Cardiac muscle cell (in vitro differentiated cells and primary cell): ENCODE measurements at places on chromosomes 4 and X. TPM values are rescaled to one million over a fixed set of nuclear protein-coding genes. Genes with fewer than 3 reads are reported as not detected.

- no peaks in the 10 kb centered on the region for H3K4me1 ChIP-seq
- H3K27ac ChIP-seq, result no peak overlapping the region
- H3K27me3 ChIP-seq, result no peaks in the 10 kb centered on the region
- H3K4me3 ChIP-seq, result no peak overlapping the region
Observed at GRCh38 chr4:113968473-113968872, 11.0 kb downstream of the ARSJ start.

The CITED1 gene
- total RNA-seq, result 1.1 and 2.2 TPM in 2 replicates

DNA sequence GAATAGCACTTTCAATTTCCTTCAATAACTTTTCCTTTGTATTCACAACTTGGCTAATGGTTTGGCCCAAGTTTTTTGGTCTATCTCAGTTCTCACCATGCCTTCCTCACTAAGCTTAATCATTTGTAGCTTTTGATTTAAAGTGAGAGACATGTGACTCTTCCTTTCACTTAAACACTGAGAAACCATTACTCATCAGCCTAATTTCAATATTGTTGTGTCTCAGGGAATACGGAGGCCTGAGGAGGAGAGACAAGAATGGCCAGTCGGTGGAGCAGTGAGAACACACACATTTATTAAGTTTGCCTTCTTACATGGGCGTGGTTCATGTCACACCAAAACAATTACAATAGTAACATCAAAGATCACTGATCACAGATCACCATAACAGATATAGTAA is 56.7 kb downstream of the TSPAN5 start:
- no peak overlapping the region for H3K4me3 ChIP-seq
- no peaks in the 10 kb centered on the region for H3K36me3 ChIP-seq
- peaks cover 11% of the 10 kb centered on the region for H3K4me1 ChIP-seq
- no peak overlapping the region for H3K27ac ChIP-seq

The TLR1 gene
- total RNA-seq, result 0.07 and 0.30 TPM in 2 replicates

The CT55 gene
- total RNA-seq, result not detected in 2 replicates

DNA sequence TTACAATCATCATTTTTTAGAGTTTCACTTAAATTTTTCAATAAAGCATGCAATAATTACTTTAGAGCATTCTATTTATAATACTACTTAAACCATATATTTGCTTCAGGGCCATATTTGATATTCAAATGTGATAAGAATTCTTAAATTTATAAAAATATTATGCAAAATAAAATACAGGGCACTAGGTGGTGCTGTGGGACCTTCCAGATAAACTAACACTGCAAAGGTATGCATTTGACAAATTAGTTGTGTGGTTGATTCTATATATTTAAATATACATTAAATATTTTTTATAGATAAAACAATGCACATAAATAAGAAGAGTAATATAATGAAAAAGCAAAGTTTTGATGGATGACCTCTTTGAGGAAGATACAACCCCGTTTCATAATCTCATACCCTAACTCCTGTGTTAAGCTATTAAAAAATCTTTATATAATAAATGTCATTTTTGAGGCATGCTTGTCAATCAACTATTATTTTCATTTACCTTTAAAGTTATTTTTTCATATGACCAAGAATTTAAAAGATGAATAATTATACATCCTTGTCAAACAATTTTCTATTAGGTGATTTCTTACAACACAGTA is 128.4 kb downstream of the REELD1 start:
- no peaks in the 10 kb centered on the region for H3K36me3 ChIP-seq
- DNase-seq, result peak; percentile 68
- no peaks in the 10 kb centered on the region for H3K27me3 ChIP-seq

- no peaks in the 10 kb centered on the region for H3K27me3 ChIP-seq
- peak; percentile 22 for DNase-seq
- H3K36me3 ChIP-seq, result no peaks in the 10 kb centered on the region
- H3K27ac ChIP-seq, result no peak overlapping the region
- no peak overlapping the region for H3K4me3 ChIP-seq
- peaks cover 3% of the 10 kb centered on the region for H3K4me1 ChIP-seq
Observed at GRCh38 chr4:169207436-169208089, 63.2 kb downstream of the SH3RF1 start.

GRCh38 chr4:7434141-7434765 is 477 bp downstream of the PSAPL1 start:
- H3K4me1 ChIP-seq, result peaks cover 37% of the 10 kb centered on the region
- no peaks in the 10 kb centered on the region for H3K27me3 ChIP-seq
- DNase-seq, result no peak
- no peak overlapping the region for H3K4me3 ChIP-seq
- no peaks in the 10 kb centered on the region for H3K36me3 ChIP-seq

The HSFX1 gene
- 4.0 and 5.2 TPM in 2 replicates for total RNA-seq

DNA sequence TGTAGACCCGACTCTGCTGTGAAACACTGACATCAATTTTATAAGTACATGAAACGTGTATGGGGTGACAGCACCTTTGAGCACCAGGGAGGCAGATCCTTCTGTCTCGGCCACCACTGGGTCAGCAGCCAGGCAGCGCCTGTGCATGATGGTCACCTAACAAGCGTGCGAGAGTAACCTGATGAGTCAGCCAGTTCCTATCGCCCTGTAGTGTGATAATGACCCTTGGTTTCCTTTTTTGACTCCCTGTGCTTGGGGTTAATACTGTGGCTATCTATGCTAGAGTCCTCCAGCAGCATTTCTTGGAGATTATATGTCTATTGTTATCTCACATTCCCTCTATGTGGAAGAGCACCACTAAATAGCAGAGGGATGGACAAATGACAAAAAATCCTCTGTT is 101.6 kb downstream of the NPNT start:
- no peak overlapping the region for H3K4me3 ChIP-seq
- DNase-seq, result no peak
- H3K27ac ChIP-seq, result peak overlapping the region; percentile 44
- peaks cover 8% of the 10 kb centered on the region for H3K4me1 ChIP-seq
- H3K36me3 ChIP-seq, result no peaks in the 10 kb centered on the region
- no peaks in the 10 kb centered on the region for H3K27me3 ChIP-seq

DNA sequence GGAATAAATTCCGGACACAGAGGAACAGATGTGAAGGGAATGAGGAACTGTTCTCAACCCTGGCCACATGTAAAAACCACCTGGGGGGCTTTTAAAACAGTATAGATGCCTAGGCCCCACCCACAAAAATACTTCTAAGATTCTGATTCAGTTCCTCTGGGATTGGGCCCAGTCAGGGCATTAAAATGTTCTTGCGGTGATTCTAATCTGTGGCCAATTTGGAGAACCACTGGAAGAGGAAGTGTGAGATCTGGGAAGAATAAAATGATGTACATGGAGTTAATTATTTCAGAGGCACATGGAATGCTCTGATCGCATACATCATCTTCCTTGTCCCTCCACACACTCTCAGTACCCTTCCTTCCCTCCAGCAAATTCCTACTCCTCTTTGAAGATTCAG is 192.2 kb downstream of the APBB2 start:
- no peaks in the 10 kb centered on the region for H3K4me1 ChIP-seq
- H3K4me3 ChIP-seq, result no peak overlapping the region
- no peaks in the 10 kb centered on the region for H3K36me3 ChIP-seq
- no peak for DNase-seq
- H3K27ac ChIP-seq, result no peak overlapping the region
- no peaks in the 10 kb centered on the region for H3K27me3 ChIP-seq

The CLCN3 gene
- 34.8 and 48.7 TPM in 2 replicates for total RNA-seq

DNA sequence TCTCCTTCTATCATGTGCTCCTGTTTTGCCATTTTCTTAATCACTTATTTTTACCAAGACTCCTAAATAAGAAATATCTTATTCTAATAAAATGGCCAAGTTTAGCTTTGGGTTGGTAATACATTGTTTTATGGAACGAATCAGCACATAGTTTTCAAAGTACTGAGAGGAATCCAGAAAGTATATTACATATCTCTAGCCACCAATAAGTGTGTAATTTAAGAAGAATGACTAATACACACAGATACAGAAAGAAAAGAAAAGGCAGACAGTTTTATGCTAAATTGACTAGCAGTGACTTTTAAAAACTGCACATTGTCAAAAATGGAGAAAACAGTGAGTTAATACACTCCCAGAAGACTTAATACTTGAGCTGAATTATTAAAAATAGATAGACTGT is 167.0 kb upstream of the IL15 start:
- H3K4me1 ChIP-seq, result no peaks in the 10 kb centered on the region
- H3K27ac ChIP-seq, result no peak overlapping the region
- DNase-seq, result no peak
- H3K36me3 ChIP-seq, result no peaks in the 10 kb centered on the region

- no peaks in the 10 kb centered on the region for H3K36me3 ChIP-seq
- no peak overlapping the region for H3K4me3 ChIP-seq
- no peak overlapping the region for H3K27ac ChIP-seq
- DNase-seq, result no peak
- H3K4me1 ChIP-seq, result no peaks in the 10 kb centered on the region
Observed at GRCh38 chr4:80225595-80225994, 28.3 kb downstream of the PRDM8 start.

DNA sequence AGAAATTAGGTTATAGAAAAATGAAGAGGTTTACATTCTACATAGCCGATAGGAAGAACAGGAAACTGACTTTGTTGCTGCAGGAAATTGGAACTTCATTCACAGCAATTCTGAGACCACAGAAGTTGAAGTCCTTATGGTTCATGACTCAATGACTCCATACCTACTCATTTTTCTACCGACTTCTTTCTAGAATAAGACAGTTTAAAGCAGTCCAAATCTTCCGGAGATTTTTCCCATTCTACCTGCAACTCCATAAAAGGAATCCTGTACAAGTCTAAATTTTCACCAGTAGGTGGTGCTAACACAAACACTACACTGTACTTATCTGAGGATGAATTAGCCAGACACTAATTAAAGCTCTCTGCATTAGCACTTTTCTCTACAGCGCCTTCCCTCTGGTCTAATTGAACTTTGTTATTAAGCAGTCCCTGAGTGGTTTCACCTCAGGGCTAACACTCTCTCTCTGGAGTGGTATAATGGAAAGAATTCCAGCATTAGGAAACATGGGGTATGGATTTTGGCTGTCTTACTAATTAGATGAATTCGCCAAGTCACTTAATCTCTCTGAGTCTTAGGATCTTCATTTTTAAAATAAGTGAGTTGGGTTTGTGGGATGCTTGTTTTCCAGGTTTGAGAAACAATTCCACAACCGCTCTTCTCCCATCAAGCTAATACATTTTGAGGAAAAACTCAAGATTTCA is 167.9 kb downstream of the SMIM20 start:
- no peaks in the 10 kb centered on the region for H3K27me3 ChIP-seq
- no peak overlapping the region for H3K4me3 ChIP-seq
- no peaks in the 10 kb centered on the region for H3K36me3 ChIP-seq
- no peak overlapping the region for H3K27ac ChIP-seq
- H3K4me1 ChIP-seq, result peaks cover 11% of the 10 kb centered on the region

DNA sequence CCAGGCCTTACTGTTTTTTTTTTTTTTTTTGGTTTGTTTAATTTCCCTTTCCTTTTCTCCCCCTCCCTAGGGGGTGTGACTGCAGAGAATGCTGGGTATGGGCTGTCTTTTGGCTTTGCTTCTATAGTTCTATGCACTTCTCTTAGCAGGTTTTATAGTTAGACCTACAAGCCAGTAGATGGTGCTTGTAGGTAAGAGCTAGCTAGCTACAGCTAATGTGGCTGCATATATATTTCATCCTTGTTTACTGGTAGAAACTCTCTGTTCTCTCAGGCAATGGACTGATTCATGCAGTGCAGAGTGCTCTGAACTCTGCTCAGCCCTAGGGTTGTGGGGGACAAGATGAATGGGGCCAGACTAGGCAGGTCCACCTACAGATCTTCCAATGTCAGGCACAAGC is 246.4 kb downstream of the SH2D1A start:
- H3K27me3 ChIP-seq, result no peaks in the 10 kb centered on the region
- H3K36me3 ChIP-seq, result no peaks in the 10 kb centered on the region
- DNase-seq, result no peak
- H3K4me3 ChIP-seq, result no peak overlapping the region

- H3K4me3 ChIP-seq, result no peak overlapping the region
- no peak for DNase-seq
- peaks cover 20% of the 10 kb centered on the region for H3K36me3 ChIP-seq
Observed at GRCh38 chr4:165345666-165346417, 18.4 kb downstream of the MSMO1 start.

DNA sequence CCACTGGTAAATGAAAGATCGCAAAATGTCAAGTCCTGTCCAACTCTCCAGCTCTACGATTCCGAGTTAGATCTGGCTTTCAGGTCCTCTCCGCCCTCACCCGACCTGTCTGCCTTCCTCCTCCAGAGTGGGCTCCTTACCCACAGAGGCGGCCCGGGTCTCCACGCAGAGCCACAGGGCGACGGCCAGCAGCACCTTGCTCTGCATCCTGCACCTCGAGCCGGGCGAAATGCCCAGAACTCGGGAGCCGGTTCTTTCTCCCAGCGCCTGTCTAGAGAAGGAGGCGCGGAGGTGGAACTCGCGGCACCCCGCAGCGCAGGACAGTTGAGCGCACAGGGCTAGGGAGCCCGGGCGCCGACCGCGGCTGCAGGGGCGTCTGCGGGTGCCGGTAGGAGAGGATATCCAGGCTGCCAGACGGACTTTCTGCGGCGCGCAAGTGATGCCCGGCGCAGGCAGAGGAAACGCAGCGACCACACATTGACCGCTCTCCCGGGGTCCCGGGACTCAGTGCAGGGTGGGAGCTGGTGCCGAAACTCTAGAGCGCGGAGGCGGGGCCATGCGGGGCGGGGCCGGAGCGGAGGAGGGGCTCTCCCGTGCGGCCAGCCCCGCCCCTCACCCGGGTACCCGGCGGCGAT is at the start of gene KDR:
Gene KDR, minus strand, starts transcription at position 509 of the 635 bp plus-strand sequence. Its CDS starts 302 bp downstream, at position 207.
- H3K27me3 ChIP-seq, result peaks cover 6% of the 10 kb centered on the region
- peak within 1 kb of the TSS; percentile 85 for H3K4me3 ChIP-seq
- peaks cover 3% of the 10 kb centered on the region for H3K36me3 ChIP-seq

DNA sequence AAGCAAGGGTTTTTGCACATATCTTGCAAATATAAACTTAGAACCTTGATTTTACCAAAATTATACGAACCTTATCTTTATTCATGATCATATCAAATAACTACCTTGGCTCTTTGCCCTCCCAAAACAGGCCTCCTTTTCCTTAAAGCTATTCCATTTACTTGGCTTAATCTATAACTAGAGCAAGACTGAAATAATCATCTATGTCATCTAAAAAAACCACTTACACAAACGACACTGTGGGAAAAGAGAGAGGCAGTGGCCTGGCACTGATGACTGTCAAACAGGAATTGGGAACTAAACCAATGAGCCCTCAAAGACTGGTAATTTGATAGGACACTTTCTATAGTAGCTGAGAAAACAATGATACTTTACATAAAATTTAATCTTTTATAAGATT is 11.7 kb upstream of the PTPN13 start:
- H3K36me3 ChIP-seq, result no peaks in the 10 kb centered on the region
- no peaks in the 10 kb centered on the region for H3K27me3 ChIP-seq
- no peak for DNase-seq

- H3K27ac ChIP-seq, result no peak overlapping the region
- H3K4me1 ChIP-seq, result no peaks in the 10 kb centered on the region
- no peak overlapping the region for H3K4me3 ChIP-seq
- no peaks in the 10 kb centered on the region for H3K36me3 ChIP-seq
Observed at GRCh38 chr4:141614878-141615586, 21.4 kb upstream of the IL15 start.

GRCh38 chr4:112813790-112814189 is 176.8 kb downstream of the LARP7 start:
- H3K36me3 ChIP-seq, result no peaks in the 10 kb centered on the region
- H3K4me3 ChIP-seq, result no peak overlapping the region
- H3K27ac ChIP-seq, result no peak overlapping the region
- no peaks in the 10 kb centered on the region for H3K4me1 ChIP-seq
